D341Med (cell line): ENCODE measurements at places on chromosomes 16 and 17.

- DNase-seq = no peak
Measured at GRCh38 chr16:72023962-72024361, 15.4 kb downstream of the DHODH start.

DNA sequence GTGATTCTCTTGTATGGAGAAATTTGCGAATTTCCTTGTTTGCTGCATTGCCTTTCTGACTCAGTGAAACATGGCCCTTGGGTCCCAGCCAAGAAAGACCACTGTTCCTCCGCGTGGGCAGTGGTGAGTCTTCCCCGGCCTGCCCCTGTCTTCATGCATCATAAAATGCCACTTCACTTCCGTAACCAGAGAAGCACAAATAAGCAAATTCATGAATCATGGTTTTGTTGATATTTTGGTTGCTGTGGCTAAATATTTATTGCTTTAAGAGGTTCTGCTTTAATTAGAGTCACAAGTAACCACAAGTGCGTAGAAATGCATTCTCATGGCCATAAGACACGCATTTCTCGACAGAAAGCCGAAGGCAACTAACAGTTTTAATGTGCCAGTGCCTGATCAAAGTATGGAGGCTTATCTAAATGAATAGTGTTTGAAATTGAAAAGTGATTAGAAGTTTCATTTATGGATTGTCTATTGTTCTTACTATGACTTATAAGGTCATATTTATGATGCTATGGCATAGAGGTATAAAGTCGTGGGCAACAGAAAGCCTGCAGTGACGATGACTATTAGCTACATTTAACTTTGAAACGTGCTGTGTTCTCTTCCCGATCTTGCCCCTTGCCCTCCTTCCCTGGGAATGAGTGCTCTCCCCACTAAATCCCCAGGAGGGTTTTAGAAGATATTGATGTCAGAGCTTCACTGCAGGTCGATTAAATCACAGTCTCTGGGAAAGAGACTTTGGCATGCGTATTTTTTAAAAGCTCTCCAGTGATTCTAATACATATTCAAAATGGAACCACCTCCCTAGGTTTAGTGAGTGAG, 76.0 kb downstream of the WIPI1 start:
- DNase-seq = no peak

DNA sequence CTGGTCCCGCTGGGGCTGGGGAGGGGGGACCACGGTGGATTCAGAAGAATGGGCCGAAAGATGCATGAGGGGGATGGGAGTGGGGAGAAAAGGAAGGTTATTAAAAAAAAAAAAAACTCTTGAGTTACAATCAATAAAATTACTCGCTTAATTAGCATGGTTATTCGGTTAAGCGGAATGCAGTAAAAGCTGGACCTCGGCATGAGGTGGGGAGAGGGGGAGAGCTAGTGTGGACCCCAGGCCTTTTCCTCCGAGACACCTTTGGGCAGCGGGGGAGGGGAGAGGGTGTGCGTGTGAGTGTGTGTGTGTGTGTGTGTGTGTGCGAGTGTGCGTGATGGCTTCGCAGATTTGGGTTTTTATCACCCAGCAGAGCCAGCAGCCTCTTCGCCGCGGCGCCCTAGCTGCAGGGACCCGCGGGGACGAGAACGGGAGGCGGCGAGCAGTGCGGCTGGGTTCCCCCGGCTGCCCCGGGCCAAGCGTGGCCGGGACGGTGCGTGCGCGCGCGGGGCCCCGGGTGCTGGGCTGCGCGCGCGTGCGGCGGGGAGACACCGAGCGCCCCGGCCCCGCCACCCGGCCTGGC, 3.7 kb downstream of the BAHCC1 start:
- peak; percentile 73 for DNase-seq

- DNase-seq = no peak
Measured at GRCh38 chr17:77310336-77310735, 169.6 kb downstream of the SEC14L1 start.

DNA sequence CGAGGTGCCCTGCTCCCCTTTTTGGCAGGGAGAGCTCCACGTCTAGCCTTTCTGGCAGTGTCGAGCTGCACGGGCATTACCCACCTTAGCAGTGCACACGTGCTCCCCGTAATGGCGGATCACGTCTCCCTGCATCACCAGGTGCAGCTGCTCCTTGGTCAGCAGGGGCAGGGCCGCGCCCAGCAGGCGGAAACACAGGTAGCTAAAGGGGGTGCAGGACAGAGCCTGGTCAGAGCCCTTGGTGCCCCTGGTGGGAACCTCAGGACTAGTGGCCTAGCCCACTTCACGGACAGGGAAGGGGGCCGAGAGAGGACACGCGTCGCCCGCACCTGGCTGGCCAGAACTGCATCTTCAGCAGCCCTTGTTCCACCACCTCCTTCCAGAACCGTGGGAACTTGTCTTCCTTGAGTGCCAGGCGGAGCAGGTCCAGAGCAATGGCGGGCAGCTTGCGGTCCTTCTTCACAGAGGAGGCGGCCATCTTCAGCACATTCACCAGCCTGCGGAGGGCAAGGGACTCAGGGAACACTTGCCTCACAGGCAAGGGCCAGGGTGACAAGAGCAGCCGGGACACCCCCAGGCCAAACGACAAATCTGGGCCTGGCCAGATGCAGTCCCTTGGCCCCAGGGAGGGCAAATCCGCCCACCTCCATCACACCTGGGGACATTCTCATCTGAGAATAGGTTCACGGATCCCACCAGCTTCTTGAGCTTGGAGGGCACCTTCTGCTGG, 3.2 kb downstream of the MYBBP1A start:
- DNase-seq = no peak

DNA sequence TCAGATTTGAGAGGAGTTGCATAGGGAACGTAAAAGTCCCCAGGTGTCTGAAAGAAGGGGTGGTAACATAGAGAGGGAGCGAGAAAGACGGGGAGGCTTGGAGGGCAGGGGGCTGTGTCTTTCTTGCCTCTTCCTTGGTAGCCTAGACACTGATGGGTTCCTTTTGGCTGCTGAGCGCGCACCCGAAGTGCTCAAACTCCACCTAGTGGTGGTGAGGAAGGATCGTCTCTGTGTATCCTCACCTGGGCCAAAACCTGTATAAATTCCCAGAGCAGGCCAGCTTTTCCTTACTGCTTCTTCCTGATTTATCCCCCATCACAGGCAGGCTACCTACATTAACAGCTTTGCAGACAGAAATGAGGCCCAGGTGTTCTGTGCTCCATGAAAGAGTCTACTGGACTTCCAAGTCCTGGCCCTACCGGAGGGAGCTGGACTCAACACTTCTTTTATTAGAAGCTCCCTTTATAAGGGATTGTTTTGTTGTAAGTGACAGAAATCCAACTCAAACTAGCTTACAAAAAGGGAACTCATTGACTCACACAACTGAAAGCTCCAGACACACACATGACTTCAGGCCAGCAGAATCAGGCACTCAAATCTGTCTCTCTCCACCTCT, 5.5 kb upstream of the SLC25A35 start:
- peak; percentile 73 for DNase-seq

GRCh38 chr16:50505115-50505514, 43.1 kb upstream of the NKD1 start:
- no peak for DNase-seq

DNA sequence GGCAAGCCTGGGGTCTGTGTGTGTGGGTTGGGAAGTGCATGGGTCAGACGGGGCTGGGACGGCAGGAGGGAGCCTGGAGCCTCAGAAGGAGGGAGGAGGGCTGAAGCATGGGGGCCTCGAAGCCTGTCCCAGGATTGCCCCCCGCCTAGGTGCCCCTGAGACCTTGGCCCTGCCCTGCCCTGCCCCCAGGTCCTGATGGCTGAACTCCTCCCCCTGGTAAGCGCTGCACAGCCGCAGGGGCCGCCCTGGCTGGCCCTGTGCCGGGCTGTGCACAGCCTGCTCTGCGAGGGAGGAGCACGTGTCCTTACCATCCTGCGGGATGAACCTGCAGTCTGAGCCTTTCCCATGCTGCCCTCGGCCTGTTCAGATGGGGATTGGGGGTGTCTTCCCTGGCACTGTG, 4.4 kb downstream of the TEDC2 start:
- no peak for DNase-seq

DNA sequence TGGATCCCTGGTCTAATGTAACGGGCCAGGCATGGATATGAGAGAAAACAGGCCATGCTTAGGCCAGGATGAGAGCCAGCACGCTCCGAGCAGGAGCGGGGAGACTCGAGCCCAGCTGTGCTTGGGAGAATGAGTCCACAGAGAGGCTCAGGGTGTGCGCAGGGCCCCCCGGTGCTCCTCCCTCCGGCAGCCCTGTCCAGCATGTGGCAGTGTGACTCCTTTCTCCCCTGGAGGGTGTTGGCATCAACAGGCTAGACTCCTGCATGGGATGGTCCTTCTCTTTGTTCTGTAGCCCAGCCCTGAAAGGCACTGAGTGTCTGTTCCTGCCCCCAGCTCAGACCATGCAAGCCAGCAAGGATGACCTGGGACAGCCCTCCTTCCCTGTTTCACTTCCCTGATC, 23.4 kb downstream of the PGS1 start:
- DNase-seq = no peak

DNA sequence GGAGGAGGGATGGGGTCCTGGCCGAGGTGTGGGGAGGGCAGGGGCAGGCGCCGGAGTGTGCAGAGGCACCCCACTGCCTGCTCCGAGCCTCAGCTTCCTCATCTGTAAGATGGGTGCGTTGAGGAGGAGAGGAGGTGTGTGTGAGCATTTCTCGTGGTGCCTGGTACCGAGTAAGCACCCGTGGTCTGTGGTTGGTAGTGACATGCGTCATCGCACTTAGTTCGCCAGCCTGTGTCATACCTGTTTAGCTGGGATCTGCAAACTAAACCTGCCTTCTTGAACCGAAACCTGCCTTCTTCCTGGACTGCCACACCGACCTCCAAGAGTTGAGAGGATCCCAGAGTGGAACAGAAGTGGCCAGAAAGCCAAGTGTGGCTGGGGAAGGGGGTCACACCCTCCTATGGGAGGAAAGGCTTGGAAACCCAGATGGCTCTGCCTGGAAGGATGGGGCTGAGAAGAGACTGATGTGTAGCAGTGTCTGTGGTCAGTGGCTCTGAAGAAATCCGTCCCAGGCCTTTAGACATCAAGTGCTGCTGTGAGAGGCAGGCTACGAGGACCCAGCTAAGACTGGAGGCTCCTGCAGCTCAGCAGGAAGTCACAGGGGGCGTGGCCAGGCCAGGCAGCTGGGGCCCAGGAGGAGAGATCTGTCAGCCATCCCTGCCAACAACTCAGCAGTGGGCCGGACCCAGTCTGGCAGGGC, 162.6 kb upstream of the PLCG2 start:
- no peak for DNase-seq

DNA sequence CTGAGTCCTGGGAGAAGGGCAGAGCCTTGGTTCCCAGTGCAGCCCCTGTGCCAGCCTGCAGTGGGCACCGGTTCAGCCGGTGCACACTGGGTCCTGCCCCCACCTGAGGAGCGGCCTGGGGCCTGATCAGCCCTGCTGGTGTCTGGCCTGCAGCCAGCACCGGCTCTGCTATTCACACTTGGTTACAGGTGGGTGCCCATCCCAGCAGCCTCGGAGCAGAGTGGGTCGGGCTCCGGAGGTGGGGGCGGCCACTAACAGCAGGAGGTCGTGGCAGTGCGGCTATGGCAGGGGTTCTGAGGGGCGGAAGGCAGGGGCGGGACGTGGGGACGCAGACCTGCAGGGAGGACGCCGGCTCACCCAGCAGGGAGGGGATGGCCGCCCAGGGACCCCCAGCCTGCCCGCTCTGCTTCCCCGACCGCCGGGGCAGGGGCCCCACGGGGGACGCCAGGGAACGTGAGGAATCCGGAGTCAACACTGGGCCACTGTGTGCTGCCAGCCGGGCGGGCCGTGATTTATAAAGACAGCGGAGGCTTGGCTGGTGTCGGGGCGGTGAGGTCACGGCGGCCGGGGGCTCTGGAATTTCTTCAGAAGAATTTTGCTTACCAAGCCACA, 20.3 kb downstream of the METRNL start:
- DNase-seq = no peak

DNA sequence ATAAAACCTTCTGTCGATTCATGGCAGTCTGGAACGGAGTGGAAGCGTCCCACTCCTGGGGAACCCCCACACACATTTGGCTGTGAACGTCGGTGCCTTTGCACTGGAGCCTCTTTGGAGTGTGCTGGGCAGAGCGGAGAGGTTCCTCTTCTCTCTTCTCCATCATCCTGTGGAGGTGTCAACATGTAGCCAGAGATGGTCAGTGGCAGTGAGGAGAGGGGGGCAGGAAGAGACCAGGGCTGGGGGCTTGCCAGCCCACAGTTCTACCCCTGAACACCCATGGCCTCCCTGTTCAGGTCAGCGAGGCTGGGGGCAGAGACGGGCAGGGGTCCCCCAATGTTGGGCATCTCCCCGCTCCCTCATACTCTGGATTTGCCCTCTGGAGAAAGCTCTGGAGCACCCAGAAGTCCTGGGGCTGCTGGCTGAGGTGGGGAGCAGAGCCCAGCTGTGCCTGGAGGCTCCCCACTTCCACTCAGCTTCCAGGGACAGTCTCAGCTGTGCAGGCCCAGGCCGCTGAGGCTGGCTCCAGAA, 223.7 kb downstream of the SEC14L1 start:
- peak; percentile 27 for DNase-seq

DNA sequence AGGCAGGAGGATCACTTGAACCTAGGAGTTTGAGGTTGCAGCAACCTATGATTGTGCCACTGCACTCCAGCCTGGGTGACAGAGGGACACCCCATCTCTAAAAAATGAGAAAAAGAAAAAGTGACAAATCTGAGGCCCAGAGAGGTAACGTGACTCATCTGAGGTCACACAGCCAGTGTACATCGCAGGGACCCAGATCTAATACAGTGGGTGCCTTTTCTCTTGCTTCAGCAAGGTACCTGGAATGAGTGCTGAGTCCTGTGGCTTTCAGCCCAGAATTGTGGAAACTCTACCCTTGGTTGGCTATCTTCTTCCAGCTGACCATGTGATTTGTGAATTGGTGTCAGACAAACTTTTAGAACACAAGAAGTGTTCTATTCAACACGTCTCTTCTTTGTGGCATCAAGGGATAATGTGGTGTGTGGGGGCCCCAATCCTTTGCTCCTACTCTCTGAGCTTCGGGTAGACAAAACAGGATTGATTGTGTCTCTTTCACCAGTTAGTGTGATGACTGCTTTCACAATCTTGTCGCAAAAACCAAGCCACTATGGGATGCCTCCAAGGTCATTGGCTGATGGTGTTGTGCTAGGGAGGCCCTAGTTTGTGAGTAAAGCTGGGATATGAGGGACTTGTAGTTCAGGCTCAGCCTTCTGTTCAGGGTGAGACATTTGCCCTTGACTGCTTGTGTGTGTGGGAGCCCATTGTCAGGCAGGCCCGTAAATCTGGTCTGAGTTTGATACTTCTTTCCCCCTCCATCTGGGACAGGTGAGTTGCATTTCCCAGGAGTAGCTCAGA, 71.0 kb downstream of the MSI2 start:
- no peak for DNase-seq

DNA sequence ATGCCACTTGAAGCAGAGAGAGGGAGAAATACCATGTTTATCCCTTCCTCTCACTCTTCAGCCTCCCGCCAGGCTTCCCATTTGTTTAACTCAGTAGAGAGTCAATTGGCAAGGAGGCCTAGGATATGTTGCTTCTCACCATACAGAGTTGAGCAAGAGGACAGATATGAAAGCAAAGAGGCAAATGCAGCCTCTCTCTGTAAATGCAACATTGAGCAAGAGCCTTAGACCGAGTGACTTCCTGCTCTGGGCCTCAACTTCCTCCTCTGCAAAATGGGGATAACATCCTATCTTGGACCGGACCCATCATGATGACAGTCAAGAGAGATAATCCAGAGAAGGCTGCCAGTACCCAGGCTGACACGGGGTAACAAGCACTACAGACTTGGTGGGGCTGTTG, 36.8 kb downstream of the SOCS1 start:
- DNase-seq = no peak
